ENCODE measurements at places on chromosomes 12 and 14.

DNA sequence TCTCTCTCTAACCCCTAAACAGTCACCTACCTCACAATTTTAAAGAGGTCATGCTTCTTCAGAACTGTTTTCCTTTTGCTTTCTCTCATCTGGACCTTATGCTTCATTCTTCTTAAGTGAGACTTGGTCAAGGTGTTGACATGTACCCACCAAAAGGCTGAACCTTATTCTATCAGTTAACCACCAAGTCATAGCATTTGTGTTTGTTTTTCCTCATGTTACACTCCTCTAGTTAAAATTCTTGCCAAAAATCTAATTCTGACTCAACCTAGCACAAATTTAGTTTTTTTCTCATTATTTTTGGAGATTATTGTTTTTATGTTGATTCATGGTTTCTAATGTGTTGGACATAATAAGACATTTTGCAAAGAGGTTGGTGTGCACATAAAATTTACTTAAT, 578.6 kb downstream of the SLC16A7 start:
- no peak for DNase-seq

DNA sequence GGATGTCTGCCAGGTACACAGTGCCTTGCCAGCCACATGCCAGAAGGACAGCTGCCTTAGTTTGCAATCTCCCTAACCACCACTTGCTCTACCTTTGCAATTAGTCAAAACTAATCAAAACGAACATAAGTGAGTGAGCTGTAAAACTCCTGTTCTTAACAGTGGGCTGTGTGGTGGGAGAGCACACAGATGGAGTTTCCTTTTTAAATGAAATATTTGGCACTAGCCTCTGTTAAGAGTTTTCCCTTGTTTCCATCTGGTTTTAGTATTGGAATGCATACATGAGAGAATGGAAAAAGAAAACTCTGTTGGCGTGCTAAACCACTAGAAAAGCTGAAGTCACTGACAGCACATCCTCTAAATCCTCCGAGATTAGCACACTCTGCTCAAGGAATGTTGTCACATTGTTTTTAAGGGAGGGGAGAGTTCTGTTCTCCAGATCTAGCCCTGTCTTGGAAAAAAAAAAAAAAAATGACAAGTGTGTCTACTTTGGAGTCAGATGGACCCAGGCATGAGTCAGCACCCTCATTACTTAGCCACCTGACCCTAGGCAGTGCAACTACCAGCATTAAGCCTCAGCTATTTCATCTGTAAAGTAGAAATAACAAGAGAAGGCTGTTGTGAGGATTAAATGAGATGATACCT, 83.9 kb downstream of the STXBP6 start:
- DNase-seq: no peak

DNA sequence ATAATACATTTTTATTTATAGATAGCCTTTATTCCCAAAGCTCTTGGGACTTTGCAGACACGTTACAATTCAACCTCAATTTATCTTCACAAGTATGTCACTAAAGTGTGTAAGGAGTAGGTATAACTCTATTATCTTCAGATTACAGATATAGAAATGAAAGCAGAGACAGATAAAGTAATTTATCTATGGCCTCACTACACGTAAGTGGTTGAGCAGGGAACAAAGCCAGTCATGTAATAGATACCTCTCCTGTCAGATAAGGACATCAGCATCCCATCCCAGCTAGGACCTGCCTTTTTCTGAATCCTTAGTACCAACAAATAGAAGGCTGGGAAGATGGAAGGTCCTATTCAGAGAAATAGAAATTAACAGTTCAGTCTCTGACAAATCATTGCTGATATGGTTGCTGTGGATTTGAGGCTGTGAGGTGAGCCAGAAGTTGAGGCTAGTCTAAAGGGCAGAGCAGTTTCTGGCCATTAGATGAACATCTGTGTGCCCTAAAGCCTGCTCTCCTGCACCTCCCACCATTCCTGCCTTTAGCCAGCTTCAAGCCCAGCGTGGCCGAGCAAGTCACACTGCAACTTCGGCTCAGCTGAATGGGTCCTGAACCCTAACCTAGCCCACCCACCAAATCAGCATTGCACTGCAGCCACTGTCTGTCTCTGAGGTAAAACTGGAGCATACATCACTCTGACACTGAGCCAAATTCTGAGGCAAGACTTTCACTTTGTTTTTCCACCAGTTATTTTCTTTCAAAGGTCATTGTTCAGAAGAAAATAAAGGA, 71.1 kb upstream of the PLEKHA5 start:
- no peak for DNase-seq

DNA sequence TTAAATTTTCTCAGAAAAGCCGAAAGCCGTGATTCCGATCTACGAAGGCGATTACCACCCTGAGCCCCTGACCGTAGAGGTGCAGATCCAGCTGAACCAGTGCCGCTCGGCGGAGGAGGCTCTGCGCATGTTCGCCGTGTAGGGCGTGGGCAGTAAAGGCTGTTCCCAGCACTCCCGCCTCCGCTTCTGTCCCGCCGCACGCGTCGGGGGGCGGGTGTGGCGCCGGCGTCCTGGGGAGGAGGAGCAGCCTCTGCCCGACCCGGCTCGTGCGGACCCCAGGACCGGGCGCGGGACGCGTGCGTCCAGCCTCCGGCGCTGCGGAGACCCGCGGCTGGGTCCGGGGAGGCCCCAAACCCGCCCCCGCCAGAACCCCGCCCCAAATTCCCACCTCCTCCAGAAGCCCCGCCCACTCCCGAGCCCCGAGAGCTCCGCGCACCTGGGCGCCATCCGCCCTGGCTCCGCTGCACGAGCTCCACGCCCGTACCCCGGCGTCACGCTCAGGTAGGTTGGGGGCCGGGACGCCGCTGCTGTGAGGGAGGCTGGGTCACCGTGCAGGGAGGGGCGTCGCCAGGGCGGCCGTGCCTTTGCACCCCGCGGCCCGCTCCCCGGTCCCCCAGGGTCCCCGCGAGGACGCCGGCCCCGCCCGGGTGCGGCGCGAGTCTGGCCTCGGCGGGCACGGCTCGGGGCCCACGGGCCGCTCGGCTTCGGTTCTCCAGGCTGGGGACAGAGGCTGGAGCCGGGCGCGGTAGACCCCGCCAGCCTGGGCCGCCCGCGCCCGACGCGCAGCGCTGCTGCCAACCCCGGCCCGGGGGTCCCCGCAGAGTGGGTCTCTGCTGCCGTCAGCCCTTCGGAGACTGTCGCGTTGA, at the start of gene B3GNT4:
B3GNT4 (plus strand) TSS at position 409 of the 866 bp plus-strand sequence. CDS start 910 bp downstream, outside the sequence.
- DNase-seq: peak; percentile 71

- no peak for DNase-seq
Measured at GRCh38 chr14:24820616-24821015, 186.6 kb upstream of the GZMB start.

DNA sequence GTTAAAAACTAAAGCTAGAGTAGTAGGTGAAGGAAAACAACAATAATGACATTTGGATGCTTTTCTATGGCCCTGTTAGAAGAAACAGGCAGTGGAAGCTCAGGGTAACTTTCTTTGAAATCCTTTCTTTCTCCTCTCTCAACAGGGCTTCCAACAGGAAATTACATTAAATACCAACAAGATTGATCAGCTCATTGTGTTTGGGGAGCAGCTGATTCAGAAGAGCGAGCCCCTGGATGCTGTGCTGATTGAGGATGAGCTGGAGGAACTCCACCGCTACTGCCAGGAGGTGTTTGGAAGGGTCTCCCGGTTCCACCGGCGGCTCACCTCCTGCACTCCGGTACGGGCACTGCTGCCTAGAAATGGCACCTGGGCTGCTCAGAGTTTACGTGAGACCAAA, 81.5 kb downstream of the ESR2 start:
- no peak for DNase-seq
